ENCODE measurements at places on chromosomes 1 and 21.
A peak's percentile ranks its signal among the peaks of the same experiment; 100 is the strongest.

DNA sequence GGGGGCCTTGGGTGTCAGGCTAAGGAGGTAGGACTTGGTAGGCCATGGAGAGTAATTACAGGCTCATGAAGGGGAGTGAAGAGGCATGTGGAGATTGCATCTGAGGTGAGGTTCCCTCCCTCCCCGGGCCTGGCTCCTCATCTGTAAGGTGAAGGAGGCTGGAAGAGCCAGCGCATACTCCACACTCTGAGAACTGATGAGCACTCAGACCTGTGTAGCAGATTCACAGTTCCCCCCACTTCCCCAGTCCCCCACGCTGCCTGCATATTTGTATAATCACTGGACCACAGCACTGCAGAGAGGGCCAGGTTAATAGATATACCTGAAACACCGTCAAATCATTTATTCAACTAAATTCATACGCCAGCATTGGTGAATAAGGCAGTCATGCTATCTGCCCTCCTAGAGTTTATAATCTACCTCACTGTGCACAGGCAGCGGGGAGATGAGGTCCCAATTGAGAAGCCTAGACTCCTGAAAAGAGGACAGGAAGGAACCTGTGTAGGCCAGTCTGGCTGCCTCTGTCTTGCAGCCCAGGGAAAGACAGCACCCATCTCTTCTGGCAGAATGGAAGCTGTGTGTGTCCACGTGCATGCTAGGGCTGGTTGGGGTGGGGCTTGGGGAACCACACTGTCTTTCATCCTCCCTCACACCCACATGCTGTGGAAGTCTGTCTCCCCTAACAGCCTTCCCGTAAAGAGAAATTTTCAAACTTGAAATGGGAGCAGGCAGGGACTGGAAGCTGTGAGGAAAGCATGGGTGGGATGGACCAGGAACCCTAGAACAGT lies 110.6 kb upstream of the ATP1A1 start:
- no peak for DNase-seq

- DNase-seq = no peak
Observed at GRCh38 chr1:50156241-50157010, 47.7 kb downstream of the ELAVL4 start.

- DNase-seq = no peak
Observed at GRCh38 chr21:32087447-32087846, 191.4 kb downstream of the MIS18A start.

DNA sequence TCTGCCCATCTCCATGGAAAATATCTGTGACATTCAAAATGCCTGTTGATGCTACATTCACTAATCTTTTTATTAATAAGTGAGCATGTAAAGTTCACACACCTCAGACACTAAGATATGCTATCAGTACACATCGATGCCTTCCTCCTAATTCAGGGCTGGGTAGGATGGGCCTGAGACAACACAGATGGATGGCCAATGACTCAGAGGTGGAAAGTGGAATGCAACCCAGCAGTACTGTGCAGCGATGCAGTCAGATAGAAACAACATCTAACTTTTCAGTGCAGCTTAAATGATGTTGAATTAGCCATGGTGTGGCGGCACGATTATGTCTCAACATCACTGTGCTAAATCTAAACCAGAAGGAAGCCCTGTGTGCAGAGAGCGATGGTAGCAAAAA lies 161.6 kb upstream of the KCNJ15 start:
- no peak for DNase-seq

- no peak for DNase-seq
Observed at GRCh38 chr1:61448914-61449313, 276.0 kb downstream of the TM2D1 start.

DNA sequence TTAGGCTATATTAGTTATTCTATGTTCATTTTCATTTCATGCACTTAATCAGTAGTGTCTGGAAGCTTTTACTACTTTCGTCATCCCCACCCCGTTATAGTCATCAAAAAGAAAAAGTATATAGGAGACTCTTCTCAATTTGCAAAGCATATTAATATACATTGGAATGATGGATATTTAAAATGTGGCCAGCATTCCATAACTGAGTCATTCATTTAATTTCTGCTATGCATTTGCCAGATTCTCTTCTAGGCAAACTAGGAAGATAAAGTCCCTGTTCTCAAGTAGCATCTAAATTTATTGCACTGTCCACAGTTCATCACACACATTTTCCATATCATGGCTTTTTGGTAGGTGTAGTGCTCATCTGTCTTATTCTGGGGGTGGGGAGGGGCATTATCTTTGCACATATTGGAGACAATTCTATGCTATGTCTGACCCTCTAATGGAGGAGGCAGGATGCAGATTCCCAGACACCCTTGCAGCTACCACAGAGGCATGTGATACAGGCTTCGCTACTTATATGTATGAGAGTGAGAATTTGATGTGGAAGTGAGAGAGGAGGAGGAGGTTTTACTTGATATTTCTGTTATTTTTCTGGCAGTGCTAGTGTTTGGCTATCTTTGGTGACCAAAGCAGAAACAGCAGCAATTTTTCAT lies 125.8 kb downstream of the CTH start:
- no peak for DNase-seq

- no peak for DNase-seq
Observed at GRCh38 chr1:160078512-160079195, 2.7 kb upstream of the KCNJ9 start.

DNA sequence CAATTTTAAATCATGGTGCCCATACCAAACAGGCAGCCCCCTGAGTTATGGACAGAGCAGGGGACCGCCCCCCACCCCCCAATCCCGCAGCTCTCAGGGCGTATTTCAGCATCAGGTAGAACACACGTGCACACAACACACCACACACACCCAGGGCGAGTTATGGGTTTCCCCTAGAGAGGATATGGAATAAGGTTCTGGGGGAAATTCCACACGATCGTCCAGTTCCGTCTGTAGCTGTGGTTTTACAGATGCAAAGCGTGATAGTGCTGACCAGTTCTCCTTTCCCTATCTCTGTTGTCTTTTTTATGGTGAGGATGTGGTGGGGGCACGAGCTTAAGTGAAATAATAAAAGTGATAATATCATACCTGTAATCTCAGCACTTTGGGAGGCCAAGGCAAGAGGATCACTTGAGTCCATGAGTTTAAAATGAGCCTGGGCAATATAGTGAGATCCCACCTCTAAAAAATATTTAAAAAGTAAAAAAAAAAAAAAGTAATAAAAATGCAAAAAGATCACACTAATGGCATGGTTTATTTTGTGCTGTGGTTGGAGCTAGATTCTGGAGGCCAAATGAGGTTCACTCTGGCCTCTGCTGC lies 25.1 kb downstream of the C2CD2 start:
- DNase-seq = no peak

- DNase-seq = no peak
Observed at GRCh38 chr1:85862456-85862855, 154.2 kb upstream of the ZNHIT6 start.

- DNase-seq = no peak
Observed at GRCh38 chr1:242147096-242147976, 148.4 kb upstream of the MAP1LC3C start.

GRCh38 chr1:9699361-9699760 lies 47.8 kb downstream of the PIK3CD start:
- DNase-seq = no peak

DNA sequence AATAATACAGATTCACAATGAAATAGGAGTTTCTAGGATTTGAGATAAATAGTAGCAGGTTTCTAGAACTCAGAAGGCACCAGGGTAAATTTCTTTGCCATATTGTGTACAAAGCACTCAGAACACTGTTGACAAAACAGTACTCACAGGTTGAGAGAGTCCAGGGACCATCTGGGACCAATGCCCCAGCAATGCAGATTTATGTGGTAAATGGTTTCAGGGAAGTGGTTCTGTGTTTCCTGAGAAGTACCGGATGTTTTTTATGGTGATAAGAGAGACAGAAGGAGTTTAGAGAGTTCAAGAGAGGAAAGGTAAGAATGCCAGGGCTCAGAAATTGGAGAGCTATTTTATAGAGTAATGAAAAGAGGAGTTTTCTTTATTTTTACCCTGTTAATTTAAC lies 29.6 kb upstream of the DIPK1A start:
- DNase-seq = no peak

DNA sequence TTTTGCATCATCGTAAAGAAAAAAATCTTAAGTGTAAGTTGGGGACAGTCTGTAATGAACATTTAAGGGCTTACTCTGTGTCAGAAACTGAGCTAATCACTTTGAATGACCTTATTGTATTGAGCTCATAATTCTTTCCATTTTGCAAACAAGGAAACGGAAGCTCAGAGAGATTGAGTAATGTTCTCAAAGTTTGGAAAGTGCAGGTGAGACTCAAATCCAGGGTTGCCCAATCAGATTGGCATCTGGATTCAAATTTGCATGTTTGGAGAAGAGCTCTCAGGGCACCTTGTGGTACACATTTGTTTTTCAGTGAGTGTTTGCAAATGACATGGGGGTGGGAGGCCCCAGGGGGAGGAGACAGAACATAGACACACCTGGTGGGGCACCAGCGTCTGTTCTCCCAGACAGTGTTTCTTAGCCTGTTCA lies 8.0 kb downstream of the ALPL start:
- DNase-seq = no peak

- DNase-seq = no peak
Observed at GRCh38 chr1:171468120-171468750, 17.1 kb upstream of the PRRC2C start.

GRCh38 chr1:95903060-95903459 lies 669.0 kb downstream of the RWDD3 start:
- DNase-seq = peak; percentile 60

DNA sequence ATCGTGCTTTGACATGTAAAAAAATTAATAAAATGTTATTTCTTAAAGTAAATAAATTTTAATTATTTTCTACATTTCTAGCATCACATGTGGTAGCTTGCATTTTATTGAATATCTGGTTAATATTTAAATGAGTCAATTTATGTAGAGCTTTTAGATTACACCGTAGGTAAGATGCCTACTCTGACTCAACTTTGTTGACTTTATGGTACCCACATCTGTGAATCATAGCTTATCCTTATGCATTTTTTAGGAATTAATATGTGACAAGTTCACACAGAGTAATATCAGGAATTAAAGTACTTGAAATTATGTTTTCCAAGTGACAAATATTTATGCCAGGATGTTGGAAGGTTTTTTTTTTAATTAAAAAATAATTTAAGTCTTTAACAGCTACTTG lies 120.7 kb downstream of the LEPR start:
- no peak for DNase-seq

GRCh38 chr1:177659281-177659680 lies 310.6 kb downstream of the SEC16B start:
- no peak for DNase-seq

GRCh38 chr1:164693564-164694359 lies 134.8 kb downstream of the PBX1 start:
- DNase-seq = no peak

- no peak for DNase-seq
Observed at GRCh38 chr1:19273106-19273843, 15.3 kb downstream of the AKR7A3 start.

- no peak for DNase-seq
Observed at GRCh38 chr1:224380003-224380402, 23.3 kb downstream of the CNIH4 start.

GRCh38 chr1:42311138-42311537 lies 23.9 kb downstream of the FOXJ3 start:
- no peak for DNase-seq

GRCh38 chr1:157941939-157942338 lies 51.5 kb upstream of the KIRREL1 start:
- DNase-seq = no peak

GRCh38 chr1:207647671-207648333 lies 2.9 kb downstream of the CR1L start:
- no peak for DNase-seq

GRCh38 chr21:41152147-41152546 lies 15.8 kb upstream of the BACE2 start:
- DNase-seq = no peak

DNA sequence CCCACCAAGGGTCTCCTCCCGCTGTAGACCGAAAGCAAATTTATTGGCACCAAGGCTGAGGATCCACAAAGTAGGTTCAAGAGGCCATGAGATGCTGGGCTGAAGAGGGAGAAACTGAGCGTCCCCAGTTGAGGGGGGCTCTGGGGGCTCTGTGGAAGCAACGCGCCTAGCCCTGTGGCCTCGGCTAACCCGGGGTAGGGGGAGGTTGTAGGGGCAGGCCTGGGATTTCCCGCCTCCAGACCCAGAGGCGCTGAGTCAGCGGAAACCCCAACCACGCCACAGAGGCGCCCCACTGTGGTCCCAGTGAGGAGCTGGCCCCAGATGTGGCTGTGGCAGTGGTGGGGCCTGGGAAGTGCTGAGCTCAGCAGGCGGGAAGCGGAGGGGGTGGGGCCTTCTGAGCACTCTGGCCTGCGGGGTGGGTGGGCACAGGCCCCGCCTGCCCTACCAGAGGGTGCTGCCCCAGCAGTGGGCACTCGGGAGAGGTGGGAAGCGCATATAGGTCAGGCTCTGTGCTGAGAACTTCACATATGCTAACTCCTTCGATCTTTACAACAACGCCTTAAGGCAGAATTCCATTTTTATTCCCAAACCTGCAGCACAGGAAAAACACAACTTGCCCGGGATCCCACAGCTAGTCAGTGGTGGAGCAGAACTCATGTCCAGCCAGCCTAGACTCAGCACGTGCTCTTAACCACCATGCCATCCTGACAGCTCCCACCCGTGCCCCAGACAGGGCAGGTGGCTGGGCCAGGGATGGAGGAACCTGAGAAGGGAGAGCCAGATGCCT lies 1.5 kb upstream of the COL16A1 start:
- DNase-seq = no peak

DNA sequence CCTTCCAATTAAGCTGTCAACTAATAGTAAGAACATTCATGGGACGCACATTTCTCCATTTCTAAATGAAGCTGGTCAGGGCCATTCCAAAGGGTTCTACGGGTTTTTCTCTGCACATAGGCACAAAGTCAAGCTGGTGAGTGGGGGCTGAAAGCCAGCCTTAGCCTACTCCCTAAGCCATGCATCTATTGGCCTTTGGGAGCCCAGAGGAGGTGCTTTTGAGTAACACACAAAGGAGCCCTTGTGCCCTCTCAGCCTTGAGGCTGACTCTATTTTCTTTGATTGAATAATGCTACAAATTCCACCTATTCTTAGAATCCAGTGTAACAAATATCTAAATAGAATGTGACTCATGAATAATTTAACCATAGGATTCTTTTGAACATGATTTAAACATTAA lies 73.6 kb downstream of the RGS13 start:
- no peak for DNase-seq

GRCh38 chr1:228837817-228838716 lies 102.8 kb downstream of the RHOU start:
- no peak for DNase-seq

DNA sequence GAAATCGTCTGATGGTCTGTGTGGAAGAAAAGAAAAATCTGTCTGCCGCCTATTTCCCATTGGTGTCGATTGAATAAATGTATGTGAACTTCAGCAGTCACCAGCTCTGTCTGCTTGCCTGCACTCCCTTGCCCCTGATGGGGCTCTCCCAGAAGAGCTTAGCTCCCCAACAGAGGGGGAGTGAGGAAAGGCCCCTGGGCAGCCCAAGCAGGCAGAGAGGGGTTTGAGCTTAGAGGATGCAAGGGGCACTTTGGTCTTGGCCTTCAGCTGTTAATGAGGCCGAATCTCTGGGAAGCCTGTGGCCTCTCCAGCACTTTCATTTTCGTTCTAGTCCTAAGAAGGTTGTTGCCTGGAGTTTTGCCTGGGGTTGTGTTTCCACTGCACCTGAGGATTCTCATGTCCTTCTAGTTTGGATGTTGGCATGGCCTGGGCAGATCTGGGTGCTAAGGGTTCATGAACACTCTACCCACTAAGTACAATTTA lies 2.8 kb downstream of the FOXD2 start:
- DNase-seq = no peak
